ENCODE measurements at places on chromosomes 1 and 21. TPM values are rescaled to one million over a fixed set of nuclear protein-coding genes. Genes with fewer than 3 reads are reported as not detected.

Gene BRDT
- not detected for total RNA-seq

Gene TSPAN1
- 0.28 TPM for total RNA-seq

Gene DCST1
- total RNA-seq, result not detected

Gene SFN
- total RNA-seq, result 0.70 TPM

Data from dermis blood vessel endothelial cell (primary cell).